ENCODE measurements at places on chromosomes 1 and 21. TPM values are rescaled to one million over a fixed set of nuclear protein-coding genes. Genes with fewer than 3 reads are reported as not detected.
A peak's percentile ranks its signal among the peaks of the same experiment; 100 is the strongest.

DNA sequence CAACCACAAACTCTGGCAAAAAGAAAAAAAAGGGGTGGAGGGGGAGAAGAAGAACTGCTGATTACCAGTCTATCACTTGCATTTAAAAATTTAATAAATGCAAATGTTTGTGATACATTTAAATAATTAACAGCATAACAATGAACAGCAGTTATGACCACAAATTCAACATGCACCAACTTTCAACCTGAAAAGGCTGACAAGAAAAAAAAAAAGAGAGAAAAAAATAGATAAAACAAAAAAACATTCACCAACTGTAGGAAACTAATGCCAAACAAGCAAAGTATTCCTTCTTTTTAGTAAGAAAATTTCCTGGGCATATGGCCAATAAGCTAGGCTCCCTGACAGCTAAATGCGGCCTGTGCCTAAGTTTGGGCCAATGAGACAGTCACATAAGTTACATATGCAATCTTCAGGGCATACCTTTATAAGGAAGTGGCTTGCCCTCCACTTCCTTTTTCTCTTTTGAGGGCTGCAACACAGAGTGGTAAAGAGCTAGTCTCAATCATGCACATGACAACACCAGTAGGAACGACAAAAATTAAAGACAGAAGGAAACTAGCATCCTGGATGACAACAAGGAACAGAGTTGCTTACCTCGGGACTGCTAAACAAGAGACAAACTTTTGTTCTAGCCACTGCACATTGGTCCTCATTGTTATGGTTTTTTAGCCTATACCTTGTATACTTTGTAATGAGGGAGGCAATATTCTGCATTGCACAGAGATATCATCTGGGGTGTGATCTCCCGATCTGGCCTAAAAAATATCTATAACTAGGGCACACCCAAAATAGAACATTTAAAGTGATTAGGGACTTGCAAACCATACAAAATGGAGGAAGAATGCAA lies 24.2 kb upstream of the PHTF1 start:
- DNase-seq = no peak

Gene TNFRSF14
- 17.6 TPM for total RNA-seq

- no peak for DNase-seq
Measured at GRCh38 chr1:169146576-169147214, 40.2 kb downstream of the ATP1B1 start.

DNA sequence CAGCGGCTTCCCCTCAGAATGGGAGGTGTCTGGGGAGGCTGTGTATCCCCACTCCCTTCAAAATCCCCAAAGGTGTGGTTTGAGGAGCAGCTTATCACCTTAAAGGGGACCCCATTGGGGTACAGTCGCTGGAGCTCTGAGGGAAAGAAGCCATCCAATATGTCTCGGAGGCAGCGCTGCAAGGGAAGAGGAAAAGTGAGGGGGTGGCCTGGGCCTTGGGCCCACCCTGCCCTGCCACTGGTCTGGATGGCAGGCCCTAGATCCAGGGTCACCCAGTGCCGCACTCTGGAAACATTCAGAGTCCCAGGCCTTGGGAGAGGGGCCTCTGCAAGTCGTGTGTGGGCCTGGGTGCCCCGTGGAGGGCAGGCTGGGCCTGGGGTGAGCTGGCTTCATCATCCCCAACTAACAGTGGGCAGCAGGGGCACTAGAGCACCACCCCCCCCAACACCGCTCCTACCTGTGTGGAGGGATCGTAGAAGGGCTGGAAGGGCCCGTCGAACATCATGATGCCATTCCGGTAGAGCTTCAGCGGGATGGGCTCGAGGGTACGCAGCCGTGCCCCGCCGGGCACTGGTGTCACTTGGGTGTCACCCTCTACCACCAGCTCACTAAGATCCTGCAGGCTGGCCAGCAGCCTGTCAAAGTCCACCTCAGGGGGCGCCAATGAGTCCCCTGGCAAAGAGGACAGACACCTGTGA lies 5.6 kb downstream of the SH3BGRL3 start:
- no peak for DNase-seq

Gene GPX7
- 9.7 TPM for total RNA-seq

GRCh38 chr21:42453986-42454570 lies 41.9 kb downstream of the RSPH1 start:
- no peak for DNase-seq

GRCh38 chr1:12038356-12039163 lies 19.3 kb downstream of the MIIP start:
- DNase-seq = peak; percentile 24

DNA sequence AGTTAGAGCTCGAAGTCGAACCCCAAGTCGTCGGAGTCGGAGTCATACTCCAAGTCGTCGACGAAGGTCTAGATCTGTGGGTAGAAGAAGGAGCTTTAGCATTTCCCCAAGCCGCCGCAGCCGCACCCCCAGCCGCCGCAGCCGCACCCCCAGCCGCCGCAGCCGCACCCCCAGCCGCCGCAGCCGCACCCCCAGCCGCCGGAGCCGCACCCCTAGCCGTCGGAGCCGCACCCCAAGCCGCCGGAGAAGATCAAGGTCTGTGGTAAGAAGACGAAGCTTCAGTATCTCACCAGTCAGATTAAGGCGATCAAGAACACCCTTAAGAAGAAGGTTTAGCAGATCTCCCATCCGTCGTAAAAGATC lies 12.1 kb downstream of the SON start:
- no peak for DNase-seq
